Vagina (tissue), 2 donors: ENCODE measurements at places on chromosomes 4 and X. TPM values are rescaled to one million over a fixed set of nuclear protein-coding genes. Genes with fewer than 3 reads are reported as not detected.

DNA sequence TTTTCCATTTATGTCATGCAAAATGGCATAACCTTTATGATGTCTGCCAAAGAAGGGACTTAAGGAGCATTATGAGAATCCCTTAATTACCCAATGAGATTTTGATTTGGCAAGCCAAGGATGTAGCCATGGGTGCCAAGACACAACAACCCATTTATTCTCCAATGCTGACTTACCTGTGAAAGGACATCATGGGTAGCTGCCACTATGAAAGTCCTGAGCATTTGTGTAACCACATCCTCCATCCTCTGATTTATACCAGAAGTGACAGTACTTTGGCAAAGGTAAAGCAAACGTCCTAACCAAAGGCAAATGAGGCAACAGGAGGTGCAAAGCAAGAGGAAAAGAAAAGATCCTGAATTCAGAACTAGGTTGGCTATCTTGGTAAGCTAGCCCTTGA is 87.3 kb upstream of the EMCN start:
- DNase-seq: no peak

- no peak for DNase-seq
Observed at GRCh38 chr4:7699031-7699430, 240.6 kb downstream of the AFAP1 start.

The DCLK2 gene
- 5.9 TPM for total RNA-seq

The TMEM35A gene
- total RNA-seq: 5.4 TPM
